CD4-positive, alpha-beta T cell treated with Interleukin-15 for 1 hour (primary cell): ENCODE measurements at places on chromosomes 5 and 9.

GRCh38 chr9:98214811-98215210 is 22.4 kb upstream of the CORO2A start:
- no peak for DNase-seq

GRCh38 chr5:5304361-5305020 is 118.0 kb upstream of the ICE1 start:
- no peak for DNase-seq

DNA sequence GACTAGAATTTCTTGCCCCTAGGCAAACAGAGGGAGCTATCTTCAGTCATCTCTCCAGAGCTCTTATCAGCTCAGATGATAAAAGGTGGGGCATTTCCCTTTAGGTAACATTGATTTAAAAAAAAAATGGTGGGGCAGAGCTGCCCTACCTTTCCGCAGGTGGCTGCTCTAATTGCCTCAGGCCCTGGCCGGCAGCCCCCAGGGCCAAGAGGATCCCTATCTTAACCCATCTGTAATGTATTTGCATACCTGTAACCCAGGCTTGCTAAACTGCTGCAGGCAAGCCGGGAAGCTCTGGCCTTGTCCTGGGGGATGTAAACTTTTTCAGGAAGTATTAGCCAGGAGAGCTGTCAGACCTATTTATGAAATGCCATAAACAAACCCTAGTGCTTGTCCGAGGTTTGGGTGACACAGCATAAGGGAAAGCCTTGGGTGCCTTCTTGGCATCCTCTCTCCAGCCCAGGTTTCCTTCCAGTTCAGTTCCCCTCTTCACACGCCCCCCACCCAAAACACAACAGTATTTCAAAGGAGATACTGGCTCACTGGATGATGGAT is 20.9 kb upstream of the ZSWIM6 start:
- DNase-seq, result no peak

GRCh38 chr9:117739206-117739605 is 35.0 kb downstream of the TLR4 start:
- no peak for DNase-seq

DNA sequence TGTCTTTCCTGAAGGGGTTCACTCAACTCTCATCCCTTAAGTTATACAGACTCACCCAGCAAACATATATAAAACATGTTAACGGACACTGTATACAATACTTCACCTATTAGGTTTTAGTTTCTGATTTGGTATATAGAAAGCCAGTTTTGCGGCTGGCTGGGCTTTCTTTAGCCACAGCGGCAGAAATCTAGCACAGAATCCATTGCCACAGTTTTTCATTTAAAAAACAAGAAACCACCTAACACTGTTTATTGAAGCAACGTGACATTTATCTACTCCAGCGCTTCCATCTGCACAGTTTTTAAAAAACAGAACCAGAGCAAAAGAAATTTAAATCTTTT is 67.3 kb downstream of the SNX30 start:
- no peak for DNase-seq

- peak; percentile 47 for DNase-seq
Observed at GRCh38 chr5:132420706-132421272, 51.3 kb downstream of the SLC22A5 start.

- no peak for DNase-seq
Observed at GRCh38 chr5:173139631-173140030, 4.7 kb upstream of the BNIP1 start.

DNA sequence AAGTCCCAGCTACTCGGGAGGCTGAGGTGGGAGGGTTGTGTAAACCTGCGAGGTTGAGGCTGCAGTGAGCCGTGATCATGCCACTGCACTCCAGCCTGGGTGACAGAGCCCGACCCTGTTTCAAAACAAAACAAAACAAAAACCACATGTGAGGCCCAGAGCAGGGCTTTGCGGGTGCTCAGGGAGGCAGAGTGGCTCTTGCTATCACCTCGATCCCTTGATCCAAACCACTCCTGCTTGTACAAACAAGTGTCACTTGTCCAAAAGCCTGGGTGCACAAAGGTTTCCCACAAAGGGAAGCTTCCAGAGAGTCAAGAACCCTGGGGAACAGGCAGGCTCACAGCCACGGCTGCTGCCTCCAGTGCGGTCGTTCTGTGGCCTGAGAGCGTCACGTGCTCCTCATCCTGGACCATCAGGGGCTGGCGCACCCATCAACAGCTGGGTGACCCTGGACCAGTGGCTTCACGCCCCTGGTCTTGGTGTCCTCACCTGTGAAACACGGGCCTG is 162.7 kb downstream of the C9orf50 start:
- peak; percentile 75 for DNase-seq

DNA sequence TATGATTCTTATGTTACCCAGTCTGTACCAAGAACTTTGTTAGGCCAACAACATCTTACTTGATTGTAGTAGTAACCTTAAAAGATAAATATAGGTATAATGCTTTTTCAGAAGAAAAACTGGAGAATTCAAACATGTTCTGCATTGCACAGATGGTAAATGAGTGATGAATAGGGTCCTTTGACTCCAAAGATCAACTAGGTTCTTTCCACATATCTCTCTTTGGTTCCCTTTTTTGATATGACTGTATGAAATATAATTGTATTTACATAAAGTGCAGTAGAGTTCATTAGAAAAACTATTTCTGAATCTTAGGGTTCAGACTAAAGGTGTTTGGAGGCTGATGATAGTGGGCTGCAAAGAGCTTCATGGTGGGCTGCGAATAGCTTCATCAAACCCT is 150.5 kb upstream of the CDKN2B start:
- DNase-seq, result no peak

- DNase-seq, result no peak
Observed at GRCh38 chr5:142941245-142941644, 171.1 kb downstream of the ARHGAP26 start.

DNA sequence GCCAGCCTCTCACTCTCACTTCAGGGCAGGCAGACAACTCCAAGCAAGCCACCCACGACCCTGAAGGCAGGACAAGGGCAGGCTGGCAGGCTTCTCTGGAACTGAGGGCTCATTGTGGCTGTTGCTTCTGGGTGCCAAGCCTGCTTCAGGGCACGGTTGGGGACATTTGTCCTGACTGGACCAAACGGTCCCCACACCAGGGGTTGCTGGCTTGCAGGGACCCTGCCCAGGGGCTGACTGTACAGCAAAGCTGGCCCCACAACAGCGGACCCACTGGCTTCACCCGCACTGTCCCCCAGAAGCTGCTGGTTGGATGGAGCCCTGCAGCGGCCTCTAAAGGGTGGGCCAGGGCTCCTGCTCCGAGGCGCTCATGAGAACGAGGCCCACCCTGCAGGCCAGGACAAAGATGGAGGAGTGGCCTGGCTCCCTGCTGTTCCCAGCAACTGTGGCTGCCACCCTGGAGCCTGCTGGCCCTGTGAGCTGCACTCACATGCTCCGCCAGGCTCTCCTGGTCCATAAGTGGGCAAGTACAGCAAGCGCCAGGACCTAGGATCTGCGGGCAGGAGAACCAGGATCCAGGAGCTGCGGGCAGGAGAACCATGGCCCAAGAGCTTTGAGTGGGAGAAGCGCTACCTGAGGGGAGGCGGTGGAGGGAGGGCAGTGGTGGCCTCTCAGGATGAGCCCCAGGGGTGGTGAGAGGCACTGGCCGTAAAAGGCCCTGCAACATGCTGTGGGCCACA is 34.4 kb upstream of the NSMF start:
- no peak for DNase-seq

GRCh38 chr5:53490747-53491146 is 10.3 kb downstream of the FST start:
- DNase-seq, result no peak

DNA sequence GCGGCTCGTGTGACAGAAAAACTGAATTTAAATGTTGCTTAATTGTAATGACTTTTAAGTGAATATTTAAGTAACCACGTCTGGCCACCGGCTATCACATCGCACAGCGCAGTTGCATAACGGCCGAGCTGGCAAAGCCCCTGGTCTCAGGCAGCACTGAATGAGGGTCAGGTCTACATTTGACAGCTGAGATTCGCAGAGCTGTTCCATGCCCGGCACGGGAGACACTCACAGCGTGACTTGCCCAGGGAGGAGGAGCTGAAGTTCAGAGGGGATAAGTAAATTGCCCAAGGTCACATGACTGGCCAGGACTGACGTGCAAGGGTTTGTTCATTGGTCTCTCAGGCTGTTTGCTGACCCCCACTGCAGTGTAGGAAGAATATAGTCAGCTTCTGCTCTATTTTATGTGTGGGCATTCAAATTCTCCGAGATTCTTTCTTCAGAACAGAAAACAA is 17.4 kb upstream of the COL5A1 start:
- DNase-seq, result peak; percentile 6

DNA sequence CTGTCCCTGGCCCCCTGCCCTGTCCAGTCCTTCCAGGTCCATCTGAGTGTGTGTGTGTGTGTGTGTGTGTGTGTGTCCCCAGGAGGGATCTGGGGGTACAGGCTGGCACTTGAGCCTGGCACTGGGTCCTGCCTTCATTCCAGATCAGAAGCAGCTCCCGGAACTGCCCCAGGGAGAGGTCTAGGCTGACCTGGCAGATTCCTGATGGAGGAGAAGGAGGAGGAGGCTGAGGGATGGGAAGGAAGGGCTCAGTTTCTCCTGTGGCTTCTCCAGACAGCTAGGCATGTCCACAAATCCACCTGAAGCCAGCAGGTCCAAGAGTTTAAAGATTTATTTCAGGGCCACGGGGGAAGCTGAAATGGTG is 328 bp downstream of the NDST1 start:
- DNase-seq, result no peak

- no peak for DNase-seq
Observed at GRCh38 chr5:96207420-96207819, 225.6 kb downstream of the PCSK1 start.

GRCh38 chr5:6273090-6273735 is 105.1 kb downstream of the MED10 start:
- DNase-seq, result no peak
